NCI-H146 (cell line): ENCODE measurements at places on chromosomes 12 and 14.

DNA sequence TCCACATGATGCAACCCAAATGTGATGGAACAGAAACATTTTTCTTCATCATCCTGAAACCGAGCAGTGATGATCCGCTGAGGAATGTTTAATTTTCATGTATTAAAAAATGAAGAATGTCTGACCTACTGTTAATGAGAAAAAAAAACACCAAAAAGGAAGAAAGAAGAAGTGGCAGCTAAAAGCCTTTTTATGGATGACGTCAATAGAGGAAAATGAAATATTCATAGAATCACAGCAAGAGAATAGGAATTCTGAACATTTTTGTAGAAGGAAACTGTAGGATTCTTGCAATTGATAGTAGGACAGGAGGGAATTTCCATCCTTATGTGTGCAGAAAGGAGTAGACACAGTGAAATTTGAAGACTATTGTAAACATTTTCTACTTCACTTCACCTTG lies 112.9 kb downstream of the PRKCH start:
- no peak for DNase-seq

GRCh38 chr12:30985814-30986452 lies 59.4 kb downstream of the TSPAN11 start:
- DNase-seq: peak; percentile 65

GRCh38 chr14:76490735-76491134 lies 114.8 kb downstream of the ESRRB start:
- DNase-seq: no peak

DNA sequence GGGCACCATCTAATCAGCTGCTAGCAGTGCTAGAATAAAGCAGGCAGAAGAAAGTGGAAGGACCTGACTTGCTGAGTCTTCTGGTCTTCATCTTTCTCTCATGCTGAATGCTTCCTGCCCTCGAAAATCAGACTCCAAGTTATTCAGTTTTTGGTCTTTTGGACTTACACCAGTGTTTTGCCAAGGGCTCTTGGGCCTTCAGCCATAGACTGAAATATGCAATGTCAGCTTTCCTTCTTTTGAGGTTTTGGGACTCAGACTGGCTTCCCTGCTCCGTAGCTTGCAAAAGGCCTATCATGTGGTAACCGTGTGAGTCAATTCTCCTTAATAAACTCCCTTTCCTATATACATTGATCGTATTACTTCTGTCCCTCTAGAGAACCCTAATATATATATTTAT lies 159.3 kb downstream of the SLCO1B3 start:
- no peak for DNase-seq

DNA sequence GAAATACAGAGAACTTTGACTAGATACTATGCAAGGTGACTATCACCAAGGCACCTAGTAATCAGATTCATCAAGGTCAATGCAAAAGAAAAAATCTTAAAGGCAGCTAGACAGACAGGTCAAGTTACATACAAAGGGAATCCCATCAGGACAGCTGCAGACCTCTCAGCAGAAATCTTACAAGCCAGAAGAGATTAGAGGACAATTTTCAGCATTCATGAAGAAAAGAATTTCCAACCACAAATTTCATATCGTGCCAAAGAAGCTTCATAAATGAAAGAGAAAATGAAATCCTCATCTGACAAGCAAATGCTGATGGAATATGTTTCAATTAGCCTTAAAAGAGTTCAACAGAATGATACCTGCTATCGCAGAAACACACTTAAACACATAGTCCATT lies 913.7 kb downstream of the RPS29 start:
- DNase-seq: no peak

- no peak for DNase-seq
Observed at GRCh38 chr12:132270969-132271754, 58.2 kb downstream of the GALNT9 start.

- no peak for DNase-seq
Observed at GRCh38 chr14:93991212-93991611, 5.9 kb upstream of the CCDC197 start.

- no peak for DNase-seq
Observed at GRCh38 chr14:72776701-72777261, 117.1 kb downstream of the DPF3 start.

GRCh38 chr12:95784915-95785314 lies 5.6 kb downstream of the NTN4 start:
- no peak for DNase-seq

DNA sequence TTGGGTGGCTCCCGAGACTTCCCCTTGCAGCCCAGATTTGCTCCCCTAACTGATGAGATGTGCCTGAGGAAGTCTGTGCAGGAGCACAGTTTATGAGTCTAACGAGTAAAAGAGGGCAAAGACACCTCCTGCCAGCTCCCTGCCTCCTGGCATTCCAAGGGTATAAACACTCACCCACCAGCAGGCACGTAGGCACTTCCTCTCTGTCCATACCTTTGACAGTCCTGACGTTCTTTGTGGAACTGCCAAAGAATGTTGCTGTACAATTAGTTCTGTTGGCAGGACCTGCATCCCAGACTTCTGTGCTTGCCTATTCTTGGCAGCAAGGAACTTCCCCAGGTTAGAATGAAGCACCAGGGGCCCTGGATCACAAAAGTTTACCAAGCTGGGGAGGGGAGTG lies 889.3 kb downstream of the BCL11B start:
- DNase-seq: no peak

DNA sequence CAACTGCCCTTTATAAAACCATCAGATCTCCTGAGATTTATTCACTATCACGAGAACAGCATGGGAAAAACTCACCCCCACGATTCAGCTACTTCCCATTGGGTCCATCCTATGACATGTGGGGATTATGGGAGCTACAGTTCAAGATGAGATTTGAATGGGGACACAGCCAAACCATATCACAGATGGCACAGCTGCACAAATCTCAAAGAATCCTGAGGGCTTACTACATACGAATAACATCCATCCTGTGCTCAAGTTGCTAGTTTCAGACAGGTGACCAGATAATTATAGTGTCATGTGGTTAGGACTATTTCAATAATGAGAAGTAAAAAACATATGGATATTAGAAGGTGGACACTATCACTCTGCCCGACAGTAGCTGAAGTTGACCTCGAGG lies 211.2 kb downstream of the NUAK1 start:
- DNase-seq: no peak

DNA sequence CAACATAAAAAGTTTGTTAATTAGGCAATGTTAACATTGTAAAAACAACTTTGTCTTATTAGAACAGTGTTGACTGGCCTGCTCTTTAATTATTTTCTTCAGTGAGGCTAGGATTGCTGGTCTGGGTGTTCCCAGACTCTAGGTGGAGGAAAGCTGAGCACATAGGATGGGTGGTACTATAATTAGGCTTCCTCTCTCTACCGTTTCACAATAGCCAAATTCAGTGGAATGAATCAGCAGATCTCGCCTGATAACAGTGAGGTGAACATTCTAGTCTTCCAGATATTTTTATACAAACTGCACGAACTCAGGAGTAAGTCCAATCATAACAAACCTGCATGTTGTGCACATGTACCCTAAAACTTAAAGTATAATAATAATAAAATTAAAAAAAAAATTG lies 11.9 kb downstream of the PTGDR start:
- DNase-seq: no peak

DNA sequence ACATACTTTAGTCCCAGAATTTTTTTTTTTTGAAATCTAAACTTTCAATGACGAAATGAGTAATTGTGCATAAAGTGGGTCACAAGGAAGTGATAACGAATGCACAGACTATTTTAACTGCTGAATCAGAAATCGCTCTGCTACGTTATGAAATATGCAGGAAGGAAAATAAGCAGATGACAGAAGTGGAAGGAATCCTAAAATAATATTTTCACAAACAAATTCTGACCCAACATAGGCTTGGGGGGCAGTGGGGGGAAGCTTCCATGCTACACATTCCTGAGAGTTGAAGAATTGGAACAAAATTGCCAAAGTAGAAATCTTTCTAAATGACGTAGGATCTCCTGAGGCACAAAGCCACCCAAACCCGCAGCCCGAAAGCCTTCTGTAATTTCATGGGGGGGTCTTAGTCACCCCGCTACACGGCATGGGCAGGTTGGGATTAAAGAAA lies 89.6 kb downstream of the ARF6 start:
- DNase-seq: no peak

DNA sequence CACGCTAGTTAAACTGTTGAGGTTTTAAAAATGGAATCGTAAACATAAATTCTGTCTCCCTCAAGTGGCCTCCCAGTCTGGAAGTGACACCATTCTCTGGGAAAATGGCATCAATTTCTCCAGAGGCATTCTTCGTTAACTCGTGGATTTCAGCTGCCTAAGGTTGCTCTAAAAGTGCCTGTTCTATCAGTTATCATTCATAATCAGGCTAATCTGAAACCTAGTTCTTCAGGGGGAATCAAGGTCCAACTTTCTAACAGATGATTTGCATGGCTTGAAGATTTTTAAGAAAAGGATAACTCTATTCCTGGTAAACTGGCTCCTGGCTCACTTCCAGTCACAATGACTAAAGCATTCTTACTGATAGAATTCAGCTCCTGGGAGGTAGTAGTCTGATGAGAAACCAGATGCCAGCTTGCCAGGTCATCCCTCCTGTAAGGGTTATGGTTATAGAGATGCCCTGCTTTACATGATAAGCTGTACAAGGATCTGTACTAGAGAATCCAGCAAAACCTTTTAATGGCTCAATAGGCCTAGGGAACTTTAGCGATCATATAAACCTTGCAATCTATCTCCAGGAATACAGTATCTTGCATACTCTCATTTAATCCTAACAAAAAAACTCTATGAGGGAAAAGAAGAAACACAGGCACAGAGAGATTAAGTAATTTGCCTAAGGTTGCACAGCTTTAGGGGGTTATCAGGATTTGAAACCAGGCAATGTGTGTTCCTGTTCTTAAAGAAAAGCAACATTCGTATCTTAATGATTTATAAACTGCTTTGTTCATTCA lies 1.5 kb downstream of the L3HYPDH start:
- no peak for DNase-seq

DNA sequence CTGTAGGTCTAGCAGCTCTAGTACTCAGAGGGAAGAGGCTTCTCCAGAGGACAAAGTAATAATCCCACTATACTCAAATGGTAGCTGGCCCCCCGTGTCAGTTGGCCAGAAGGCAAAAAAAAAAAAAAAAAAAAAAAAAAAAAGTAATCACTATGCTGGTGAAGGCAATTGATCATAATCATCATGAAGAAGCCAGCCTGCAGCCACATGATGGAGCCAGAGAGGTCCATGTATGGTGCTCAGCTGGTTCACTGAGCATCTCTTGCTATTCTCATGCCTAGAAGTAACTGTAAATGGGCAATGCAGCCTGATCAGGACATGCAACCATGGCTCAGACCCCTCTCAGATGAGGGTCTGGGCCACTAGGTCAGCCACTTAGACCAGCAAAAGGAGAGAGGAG lies 378.8 kb downstream of the MED13L start:
- no peak for DNase-seq

- peak; percentile 36 for DNase-seq
Observed at GRCh38 chr12:64528616-64529015, 76.7 kb downstream of the TBK1 start.

GRCh38 chr14:96455588-96455987 lies 46.6 kb upstream of the PAPOLA start:
- no peak for DNase-seq

DNA sequence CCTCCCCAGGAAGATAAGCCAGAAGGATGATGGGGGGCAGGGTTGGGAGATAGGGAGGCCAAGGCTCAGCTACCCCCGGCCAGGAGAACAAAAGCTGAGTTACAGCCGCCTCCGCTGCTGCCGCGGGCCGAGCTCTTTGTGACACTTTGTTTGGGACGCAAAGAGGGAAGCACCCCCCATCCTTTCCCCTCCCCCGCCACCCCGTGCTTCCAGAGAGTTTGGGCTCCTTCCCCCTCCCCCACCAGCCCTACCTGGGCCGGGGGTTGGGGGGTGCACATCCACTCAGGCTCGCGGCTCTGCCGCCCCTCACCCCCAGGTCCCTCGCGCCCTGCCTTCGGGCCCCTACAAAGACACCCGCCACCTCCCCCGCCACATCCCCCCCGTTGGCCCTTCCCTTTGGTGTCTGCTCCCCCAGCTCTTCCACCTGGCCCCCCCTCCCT lies 799 bp downstream of the ZNF219 start:
- peak; percentile 58 for DNase-seq

- no peak for DNase-seq
Observed at GRCh38 chr12:108123402-108123801, 5.7 kb upstream of the WSCD2 start.

GRCh38 chr12:6942331-6942665 lies 1.3 kb upstream of the RNU7-1 start:
- no peak for DNase-seq

DNA sequence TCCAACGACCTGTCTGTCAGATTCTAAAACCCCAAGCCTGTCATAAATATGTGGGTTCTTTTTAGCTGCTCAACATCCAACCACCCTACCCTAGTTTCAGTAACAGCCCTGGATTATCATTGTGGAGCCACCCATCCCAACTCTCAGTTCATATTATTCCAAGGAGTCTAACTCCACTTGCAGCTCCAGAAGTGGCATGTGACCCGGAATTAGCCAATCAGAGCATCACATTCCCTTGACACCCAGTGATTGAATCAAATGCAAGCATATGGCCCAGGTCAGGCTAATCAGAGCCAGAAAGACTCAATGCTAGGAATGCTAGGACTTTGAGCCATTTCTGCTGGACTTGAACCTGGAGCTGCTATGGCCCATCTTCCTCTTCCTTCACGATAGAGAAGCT lies 17.1 kb upstream of the HSP90B1 start:
- peak; percentile 64 for DNase-seq

GRCh38 chr12:111482462-111482861 lies 76.7 kb downstream of the SH2B3 start:
- no peak for DNase-seq

DNA sequence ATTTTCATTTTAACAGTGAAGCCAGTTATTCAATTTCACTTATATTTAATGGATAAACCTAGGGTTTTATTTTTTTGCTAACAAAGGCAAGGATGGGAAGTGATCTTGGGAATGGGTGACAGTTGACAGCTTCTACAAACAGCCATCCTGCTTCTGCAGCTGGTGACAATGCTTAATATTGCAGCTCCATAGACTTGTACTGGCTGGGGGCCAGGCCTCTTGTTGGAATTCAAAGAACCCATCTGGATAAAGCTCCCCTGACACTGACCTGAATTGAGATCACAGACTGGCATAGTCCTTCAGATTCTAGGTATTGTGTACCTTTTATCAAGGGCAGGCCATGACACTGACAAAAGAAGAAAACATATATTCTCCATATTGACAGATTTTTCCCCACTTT lies 664.6 kb upstream of the FOXG1 start:
- peak; percentile 94 for DNase-seq

DNA sequence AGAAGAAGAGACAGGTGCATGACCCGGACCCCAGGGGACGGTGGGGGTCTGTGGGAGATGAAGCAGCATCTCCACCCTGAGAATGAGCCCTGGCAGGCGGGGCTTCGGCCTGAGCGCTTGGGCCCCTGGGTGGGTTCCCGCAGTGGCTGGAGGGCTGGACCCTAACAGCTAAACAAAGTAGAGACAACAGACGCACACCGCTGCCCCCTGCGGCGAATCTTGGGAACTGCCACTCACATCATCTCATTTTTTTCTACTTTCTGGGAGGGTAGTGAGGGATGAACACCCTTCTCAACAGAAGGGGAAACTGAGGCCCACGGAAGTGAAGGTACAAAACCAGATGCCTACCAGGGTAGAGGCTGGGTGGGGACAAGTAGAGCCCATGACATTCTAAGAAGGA lies 104.7 kb downstream of the RFLNA start:
- DNase-seq: no peak
